ENCODE measurements at places on chromosomes 7 and 10.

DNA sequence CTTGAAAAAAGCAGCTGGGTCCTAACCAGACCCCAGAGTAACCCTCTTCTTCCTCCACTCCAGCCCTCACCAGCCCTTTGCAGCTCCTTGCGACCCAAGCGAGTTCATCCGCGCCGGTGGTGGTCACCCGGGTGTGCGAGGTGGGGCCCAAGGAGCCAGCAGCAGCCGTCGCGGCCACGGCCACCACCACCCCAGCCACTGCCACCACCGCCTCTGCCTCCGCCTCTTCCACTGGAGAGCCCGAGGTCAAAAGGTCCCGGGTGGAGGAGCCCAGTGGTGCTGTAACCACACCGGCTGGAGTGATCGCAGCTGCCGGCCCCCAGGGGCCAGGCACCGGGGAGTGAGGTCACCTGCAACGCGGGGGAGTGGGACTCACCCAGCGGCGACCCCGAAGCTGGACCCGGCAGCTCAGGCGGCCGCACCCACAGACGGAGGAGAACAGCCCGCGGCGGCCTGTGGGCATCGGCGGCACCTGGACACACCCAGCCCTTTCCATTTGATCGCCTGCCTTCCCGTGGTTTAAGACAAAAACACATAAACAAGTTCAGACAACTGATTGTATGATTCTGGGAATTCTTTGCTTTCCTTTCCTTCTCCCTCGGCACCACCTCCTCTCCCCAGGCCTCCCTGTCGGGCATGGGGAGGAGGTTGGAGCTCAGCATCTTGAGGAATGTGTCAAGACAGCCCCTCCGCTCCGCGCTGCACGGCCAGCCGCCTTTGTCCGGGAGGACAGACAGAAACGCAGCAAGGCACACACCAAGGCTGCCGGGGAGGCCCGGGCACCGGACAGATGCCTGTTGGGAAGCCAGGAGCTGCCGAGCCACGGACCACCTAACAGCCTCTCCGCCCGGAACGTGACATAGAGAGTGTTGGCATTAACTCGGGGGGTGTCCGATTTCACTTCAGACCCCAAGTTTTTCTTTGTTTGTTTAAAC, 13.0 kb upstream of the AP5Z1 start:
- no peak for DNase-seq

DNA sequence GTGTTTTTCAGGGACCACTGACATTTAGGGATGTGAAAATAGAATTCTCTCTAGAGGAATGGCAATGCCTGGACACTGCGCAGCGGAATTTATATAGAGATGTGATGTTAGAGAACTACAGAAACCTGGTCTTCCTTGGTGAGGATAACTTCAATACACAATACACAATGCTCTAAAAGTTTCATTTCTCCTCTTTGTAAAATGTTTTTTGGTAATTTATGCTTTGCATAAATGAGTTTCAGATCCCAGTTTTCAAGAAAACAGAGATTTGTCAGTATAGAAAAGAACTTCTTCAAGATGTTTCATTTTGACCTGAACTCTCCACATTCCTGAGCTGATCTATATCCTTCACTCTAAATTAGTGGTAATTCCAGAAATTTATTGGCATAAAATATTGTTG, 14.2 kb downstream of the ZNF92 start:
- DNase-seq = no peak

DNA sequence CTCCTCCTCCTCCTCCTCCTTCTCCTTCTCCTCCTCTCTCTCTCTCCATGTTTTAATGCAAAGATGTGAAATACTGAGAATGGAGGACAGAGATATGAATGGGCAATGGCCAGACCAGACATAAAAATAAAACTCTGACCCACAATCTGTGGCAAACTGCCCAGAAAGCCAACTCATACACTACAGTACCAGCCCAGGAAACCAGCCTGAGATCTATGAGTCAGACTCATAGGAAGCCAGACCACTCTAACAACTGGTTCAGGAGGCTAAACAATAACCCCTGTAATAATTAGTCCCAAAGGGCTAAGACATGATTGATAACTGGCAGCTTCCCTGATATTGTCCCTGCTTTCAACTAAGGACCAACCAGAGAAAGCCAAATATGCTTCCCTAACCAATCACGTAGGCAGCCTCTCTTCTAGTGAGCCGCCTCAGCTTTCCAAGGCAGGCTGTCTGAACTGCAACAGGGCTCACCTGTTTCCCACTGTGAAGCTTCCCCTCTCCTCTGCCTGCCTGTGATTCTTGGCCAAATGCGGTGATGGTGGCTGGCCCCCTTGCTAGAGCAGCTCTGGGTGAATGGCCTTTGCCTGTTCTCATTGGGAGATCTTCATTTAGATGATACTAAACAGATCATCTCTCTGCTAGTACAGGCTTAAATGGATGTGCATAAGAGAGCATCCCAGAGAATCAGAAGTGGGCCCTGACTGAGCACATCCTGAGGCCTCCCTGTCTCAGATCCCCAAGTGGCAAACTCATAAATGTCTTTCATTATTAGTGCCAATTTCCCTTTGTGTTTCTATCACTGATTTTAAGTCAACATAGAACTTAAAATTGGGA, 817.6 kb downstream of the TNS3 start:
- DNase-seq = no peak

GRCh38 chr10:129921065-129921670, 42.9 kb downstream of the EBF3 start:
- DNase-seq = no peak
